Lung (tissue), 17 donors: ENCODE measurements at places on chromosomes 13 and 19.
A peak's percentile ranks its signal among the peaks of the same experiment; 100 is the strongest.

- DNase-seq, result no peak
Observed at GRCh38 chr13:83881140-83881684, 1.1 kb downstream of the SLITRK1 start.

DNA sequence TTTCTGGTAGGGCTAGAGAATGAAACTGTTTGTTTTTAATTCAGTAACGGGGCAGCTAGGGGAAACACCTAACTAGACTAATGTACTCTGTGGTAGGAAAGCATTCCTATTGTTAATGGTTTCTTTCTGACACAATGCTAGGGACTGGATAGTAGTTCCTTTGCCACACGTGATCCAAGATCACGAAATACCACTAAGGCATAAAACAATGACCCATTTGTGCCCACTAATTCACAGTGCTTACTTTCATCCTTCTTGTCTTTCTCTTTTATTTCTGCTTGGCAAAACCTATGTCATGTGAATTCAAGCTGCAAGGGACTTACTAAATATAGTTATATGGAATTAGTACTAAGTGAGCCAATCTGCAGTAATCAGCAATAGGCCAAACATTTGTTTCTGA lies 834.1 kb upstream of the SLITRK6 start:
- DNase-seq, result no peak

- no peak for DNase-seq
Observed at GRCh38 chr19:41362143-41362847, 1.7 kb downstream of the B9D2 start.

GRCh38 chr13:111924678-111925075 lies 142.3 kb upstream of the SOX1 start:
- DNase-seq, result no peak

- DNase-seq, result no peak
Observed at GRCh38 chr13:54934121-54934520, 1905.5 kb downstream of the OLFM4 start.

DNA sequence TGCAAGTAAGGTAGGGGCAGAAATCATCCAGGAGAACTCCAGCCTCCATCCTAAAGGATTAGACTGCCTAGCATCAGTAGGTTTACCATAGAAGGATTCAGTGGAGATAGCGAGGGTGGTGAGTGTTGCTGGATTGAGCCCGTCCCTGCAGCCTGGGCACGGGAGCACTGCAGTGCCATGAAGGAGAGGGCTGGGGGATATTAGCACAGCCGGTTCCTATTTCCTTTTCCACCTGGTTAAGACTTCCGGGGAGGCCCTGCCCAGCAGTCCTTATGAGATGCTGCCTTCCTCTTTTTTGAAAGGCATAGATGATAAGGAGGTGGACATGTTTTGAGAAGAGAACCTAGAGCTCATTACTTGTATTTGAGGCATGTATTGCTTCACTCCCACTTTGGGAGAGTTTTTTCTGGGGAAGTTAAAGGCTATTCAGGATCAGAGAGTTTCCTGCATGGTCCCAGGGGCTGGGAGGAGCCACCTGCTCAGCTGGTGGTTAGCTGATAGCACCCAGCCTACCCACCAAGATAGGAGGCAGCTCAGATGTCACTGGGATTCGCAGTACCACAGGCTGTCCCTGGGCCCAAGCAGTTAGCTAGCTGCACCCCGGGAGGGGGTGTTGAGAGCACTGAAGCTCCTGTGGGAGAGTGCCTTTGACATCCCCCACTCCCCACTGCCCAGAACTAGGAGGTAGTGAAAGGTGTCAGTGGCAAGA lies 17.2 kb downstream of the ACTN4 start:
- DNase-seq, result no peak

GRCh38 chr19:30003866-30004265 lies 61.8 kb downstream of the URI1 start:
- DNase-seq, result no peak

- DNase-seq, result peak; percentile 56
Observed at GRCh38 chr13:19818223-19818842, 35.6 kb upstream of the PSPC1 start.

- DNase-seq, result no peak
Observed at GRCh38 chr19:8866344-8866743, 34.2 kb downstream of the MBD3L1 start.

DNA sequence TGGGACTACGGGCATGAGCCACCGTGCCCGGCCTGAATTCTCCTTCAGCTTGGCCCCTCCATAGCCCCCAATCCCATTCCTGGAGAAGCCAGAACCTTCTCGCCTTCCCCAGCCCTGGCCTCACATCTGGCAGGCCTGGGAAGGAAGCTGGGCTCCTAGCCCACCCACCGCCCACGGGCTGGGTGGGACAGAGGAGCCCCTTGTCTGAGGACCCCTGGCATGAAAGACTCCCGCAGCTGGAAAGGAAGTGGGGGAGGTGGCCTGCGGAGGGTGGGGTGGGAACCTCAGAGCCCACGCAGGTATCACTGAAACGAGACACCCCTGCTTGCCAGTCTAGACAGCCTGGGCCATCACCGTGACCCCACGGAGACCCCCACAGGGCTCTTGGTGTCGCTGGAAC lies 7.7 kb upstream of the NANOS3 start:
- no peak for DNase-seq

GRCh38 chr19:3830621-3831589 lies 37.9 kb downstream of the ZFR2 start:
- no peak for DNase-seq

DNA sequence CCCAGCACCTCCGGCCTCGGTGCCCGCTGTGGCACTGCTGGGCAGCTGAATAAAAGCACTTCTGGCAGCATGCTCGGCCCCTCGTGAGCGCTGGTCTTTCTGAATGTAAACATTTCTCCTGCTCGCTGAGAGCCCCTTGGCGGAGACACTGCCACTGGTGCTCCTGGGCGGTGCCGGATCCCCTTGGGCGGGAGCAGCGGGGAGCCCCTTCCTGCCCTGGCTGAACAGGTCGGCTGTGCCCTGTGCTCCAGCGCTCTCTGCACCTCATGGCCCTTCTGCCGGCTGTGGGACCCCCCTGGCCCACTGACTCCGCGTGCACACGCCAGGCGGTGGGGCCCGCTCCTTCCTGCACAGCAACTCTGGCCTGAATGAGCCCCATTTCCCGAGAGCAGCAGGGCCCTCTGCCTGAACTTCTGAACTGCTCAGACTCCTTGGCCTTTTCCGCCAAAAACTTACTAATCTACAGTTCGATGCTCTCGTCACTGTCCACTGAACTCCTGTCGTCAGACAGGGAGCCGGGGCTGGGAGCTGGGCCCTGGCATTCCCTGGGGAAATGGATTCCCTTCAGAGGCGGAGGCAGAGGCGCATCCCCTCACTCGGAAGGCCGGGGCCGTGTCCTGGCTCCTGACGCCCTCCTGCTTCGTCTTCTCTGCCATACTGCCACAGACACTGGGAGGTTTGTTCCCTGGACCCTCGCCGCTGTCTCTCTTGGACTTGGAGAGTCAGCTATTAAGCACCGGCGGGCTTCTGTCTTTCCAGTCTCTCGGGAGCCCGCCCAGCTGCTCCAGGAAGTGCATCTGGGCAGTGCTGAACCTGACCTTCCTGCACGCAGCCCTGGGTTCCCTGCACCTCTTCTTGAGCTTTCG lies 14.2 kb downstream of the RB1 start:
- DNase-seq, result peak; percentile 35

GRCh38 chr13:49058761-49059160 lies 83.0 kb downstream of the FNDC3A start:
- no peak for DNase-seq

- DNase-seq, result no peak
Observed at GRCh38 chr19:46845959-46846459, 4.6 kb downstream of the AP2S1 start.

GRCh38 chr19:10074153-10074552 lies 12.0 kb upstream of the SHFL start:
- DNase-seq, result no peak

DNA sequence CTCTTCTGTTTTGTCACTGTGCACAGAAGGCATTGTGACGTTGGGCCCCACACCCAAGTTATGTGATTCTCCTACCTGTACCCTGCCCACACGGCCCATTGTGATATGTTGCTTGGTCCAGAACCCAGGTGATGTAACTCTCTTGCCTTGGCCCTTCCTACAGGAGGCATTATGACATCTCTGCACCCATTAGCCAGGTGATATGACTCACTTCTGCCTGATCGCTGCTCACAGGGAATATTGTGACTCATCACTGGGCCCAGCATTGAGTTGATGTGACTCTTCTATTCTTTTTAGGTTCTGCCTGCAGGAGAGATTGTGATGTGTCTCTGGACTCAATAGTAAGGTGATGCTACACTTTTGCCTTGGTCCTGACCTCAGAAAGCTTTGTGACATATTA lies 65.4 kb upstream of the ZNF91 start:
- no peak for DNase-seq

- no peak for DNase-seq
Observed at GRCh38 chr19:7529610-7530490, 5.7 kb upstream of the PNPLA6 start.

DNA sequence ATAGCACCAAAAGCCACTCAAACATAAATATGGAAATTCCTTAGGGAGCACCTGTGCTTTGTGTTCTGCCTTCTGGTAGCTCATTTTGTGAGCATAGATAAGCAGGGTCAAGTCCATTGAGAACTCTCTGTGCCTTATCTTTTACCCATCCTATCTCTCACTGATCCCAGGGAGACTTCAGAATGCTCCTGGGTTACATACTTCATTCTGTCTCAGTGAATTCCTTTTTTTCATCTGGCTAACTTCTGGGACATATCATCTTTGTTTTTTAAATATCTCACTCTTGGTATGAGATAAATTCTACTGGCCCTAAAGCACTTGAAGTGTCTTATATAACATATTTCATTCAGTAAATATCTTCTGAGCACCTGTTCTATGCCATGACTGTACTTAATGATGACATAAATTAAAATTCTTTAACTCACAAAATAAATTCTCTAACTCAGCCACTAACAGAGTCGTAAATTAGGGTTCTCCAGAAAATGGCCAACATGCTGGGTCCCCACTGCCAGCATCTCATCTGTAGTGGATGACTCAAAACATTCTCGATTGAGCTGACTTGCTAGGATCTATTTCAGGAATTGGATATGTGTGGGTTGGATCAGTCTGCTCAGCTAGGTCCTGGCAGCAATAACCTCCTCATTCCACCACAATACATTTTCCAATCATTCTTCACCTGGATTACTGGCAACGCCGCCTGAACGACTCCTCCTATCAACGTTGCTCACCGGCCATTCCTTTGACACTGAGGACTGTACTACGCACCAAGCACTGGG lies 170.2 kb downstream of the FOXO1 start:
- no peak for DNase-seq

GRCh38 chr13:99995104-99995588 lies 13.6 kb downstream of the ZIC2 start:
- no peak for DNase-seq

GRCh38 chr13:98781905-98782304 lies 29.4 kb upstream of the SLC15A1 start:
- no peak for DNase-seq

- DNase-seq, result no peak
Observed at GRCh38 chr13:112900226-112900600, 68.8 kb upstream of the MCF2L start.

DNA sequence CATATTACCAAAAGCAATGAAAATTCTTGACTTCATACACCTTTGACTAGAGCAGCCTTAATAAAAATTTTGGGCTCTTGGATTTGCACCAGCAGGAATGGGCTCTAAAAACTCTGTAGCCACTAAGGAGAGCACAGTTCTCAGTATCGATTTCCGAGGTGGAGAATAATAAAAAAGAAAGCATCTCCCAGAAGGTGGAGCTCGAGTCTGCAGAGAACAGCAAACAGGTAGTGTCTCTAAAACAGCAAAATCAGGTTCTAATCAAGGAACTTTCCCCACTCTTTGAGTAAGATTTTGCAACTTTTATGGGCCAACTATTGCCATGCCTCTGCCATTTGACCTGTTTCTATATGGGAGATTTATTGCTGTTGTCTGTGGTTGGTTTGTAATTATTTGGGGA lies 258.7 kb upstream of the GPC6 start:
- no peak for DNase-seq

- DNase-seq, result no peak
Observed at GRCh38 chr13:74299721-74300120, 165.5 kb upstream of the KLF12 start.

- no peak for DNase-seq
Observed at GRCh38 chr13:32882691-32883090, 133.5 kb upstream of the KL start.

DNA sequence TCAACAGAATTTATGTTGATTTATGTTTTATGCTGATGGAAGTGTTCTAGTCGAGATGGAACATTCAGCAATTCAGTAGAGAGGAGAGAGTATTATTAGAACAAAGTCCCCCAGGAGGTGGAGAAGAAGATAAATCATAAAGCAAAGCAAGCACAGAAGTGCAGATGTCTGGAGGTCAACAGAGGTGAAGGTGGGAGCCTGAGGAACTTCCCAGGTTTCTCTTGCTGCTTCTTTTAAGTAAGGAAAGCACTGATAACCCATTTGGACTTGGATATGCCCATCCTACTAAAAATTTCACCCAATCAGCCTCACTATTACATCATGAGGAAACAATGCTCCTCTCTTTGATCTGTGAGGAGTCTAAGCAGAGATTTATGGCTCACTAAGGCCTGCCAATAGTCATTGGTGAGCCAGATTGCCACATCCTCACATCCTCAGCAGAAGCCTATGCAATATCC lies 98.8 kb downstream of the EPSTI1 start:
- no peak for DNase-seq

- no peak for DNase-seq
Observed at GRCh38 chr19:35843676-35844481, 8.4 kb downstream of the NPHS1 start.

DNA sequence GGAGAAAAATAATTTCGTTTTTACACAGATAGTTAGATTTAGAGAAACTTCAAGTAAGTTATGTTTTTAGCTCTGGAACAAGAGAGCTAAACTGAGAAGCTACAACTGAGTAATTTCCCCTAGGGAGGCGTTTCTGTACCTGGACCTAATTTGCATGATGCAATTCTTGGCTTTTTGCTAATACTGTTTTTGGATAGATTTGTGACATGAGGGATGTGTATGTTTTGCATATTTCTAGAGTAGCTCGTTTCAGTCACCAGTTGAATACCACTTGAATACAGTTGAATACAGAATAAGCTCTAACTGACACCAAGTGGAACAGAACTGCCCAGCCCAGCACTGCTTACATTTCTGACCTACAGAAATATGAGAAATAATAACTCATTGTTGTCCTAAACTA lies 1227.9 kb upstream of the SPRY2 start:
- DNase-seq, result no peak

- DNase-seq, result no peak
Observed at GRCh38 chr19:10780368-10780767, 55.6 kb downstream of the TMED1 start.

DNA sequence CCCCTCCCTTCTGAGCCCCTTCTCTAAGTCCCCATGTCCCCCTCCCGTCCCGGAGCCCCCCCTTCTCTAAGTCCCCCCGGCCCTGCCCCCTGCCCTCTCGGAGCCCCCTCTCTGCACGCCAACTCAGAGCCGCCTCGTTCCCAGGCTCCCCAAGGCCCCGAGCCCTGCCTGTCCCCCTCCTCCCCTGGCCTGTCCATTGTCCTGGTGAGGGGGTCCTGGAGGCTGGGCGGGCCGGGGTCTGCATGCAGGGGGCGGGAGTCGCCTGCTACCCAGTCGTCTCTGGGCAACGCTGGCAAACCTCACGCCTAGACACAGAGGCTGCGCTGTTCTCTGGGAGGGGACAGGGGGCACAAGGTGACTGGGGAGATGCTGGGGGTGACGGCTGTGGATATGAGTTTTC lies 39.2 kb upstream of the SEMA6B start:
- no peak for DNase-seq
